ENCODE measurements at places on chromosomes 3 and 15.
A peak's percentile ranks its signal among the peaks of the same experiment; 100 is the strongest.

- peak; percentile 33 for DNase-seq
These were observed 374.2 kb downstream of the PLCL2 start for GRCh38 chr3:17258823-17259436.

GRCh38 chr15:70172566-70173225 is 75.0 kb upstream of the TLE3 start:
- DNase-seq = no peak

- DNase-seq = no peak
These were observed 810.9 kb downstream of the NR2F2 start for GRCh38 chr15:97141360-97141759.

GRCh38 chr3:42752961-42753360 is 20.1 kb downstream of the CCDC13 start:
- DNase-seq = no peak

- DNase-seq = peak; percentile 26
These were observed 52.1 kb downstream of the TASOR start for GRCh38 chr3:56630966-56631365.

DNA sequence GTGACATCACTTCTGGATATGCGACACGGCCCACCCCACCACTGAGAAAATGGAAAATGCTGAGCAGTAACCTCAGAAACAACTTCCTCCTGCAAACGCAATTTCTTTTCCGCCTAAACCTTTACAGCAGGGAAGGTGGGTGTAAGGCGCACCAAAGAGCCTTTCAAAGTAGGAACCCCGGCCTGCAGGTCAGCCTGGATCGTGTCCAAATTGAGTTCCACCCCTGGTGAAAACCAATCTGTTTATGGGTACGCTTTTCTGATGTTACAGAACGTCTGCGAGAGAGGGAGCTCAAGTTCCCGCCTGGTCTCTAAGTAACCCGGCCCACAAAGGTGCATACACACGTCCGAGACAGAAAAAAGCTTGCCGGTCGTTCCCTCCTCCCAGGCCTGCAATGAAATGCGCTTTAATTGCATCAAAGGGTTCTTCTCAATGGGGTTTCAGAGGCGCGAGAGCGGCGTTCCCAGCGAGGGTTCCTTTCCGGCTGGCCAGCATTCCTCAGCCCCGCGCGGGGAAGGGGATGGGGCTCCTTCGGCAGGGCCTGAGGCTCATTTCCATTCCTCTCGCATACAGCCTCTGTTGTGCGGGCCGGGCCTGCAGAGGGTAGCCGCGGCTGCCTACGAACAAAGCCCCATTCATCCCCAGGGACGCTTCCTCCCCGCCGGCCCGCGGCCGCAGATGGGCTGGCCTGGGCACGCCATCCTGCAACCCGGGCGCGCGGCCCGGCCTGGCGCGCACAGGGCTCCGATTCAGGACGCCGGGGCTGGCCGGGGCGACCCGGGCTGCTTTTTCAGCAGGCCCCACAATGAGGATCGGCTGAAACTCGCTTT is 138.1 kb downstream of the TMCO5A start:
- DNase-seq = peak; percentile 78

DNA sequence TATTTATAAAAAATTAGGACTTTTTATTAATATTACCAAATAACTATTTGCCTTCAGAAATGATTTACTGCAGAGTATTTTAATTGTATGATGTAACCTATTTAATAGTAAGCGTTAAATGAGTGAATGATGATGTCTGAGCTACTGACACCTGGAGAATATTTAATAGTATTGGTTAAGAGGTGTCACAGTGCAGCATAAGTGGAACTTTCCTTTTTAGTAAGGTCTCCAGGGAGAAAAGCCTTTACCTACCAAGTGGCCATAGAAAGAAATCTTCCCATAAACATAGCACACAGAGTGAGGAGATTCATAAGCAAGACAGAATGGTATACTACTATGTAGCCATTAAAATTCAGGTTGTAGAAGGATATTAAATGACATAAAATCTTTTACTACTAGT is 441.7 kb downstream of the TBL1XR1 start:
- DNase-seq = no peak

DNA sequence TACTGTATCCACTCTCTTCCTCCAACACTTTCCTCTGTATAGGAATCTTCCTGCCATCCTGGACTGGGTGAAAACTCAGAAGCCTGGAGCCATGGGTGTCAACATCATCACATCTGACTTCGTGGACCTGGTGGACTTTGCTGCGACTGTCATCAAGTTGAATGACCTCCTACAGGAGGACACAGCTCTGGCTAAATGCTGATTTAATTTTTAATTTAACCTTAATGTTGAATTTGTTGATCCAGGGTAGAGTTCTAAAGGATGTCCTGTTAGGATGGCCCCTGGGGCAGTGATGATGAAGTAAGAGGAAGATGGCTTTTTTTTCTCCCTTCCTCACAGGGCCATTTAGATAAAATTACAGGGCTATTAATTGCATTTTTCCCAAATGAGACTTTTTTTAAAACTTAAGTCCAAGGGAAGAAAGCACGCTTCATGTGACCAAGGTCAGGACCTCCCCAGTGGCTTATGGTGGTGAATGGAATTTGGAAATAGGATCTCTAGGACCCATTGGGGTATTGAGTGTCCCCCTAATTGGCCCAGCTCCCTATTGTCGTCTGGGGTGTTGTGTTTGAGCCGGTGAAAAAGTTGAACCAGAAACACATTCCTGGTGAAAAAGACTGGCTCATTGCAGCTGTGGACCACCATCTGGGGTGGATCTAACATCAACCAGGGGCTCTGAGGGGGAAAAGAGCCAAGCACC is 125.7 kb upstream of the ZBED2 start:
- DNase-seq = no peak

DNA sequence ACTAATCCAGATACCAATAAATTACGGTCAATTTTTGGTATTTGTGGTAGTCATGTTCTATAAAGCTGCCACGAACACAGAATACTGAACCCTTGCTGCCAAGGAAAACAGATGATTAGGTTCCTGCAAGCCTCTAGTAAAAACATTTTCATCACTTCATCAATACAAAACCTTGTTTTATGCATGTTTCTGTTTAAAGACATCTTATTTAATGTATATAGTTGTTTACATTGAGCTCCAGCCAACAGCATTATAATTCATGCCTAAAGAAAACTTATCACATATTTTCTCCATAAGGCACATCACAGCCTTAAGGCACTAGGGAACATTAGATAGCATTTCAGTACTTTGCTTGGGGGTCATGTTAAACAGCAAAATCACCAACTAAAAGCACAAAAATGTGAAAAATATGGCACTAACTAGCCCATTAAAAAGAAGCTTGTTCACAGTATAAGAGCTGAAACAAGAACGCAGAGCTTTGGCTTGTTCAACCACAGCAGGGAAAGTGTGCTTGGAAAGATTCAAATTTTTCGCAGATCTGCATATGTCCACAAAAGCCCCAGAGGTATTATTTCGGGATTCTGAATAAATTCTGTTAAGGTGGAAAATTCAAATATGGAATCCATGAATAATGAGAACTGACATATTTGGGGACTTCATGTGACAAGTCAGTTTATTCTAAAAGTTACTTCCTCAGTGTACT is 27.7 kb downstream of the POLQ start:
- DNase-seq = peak; percentile 5

DNA sequence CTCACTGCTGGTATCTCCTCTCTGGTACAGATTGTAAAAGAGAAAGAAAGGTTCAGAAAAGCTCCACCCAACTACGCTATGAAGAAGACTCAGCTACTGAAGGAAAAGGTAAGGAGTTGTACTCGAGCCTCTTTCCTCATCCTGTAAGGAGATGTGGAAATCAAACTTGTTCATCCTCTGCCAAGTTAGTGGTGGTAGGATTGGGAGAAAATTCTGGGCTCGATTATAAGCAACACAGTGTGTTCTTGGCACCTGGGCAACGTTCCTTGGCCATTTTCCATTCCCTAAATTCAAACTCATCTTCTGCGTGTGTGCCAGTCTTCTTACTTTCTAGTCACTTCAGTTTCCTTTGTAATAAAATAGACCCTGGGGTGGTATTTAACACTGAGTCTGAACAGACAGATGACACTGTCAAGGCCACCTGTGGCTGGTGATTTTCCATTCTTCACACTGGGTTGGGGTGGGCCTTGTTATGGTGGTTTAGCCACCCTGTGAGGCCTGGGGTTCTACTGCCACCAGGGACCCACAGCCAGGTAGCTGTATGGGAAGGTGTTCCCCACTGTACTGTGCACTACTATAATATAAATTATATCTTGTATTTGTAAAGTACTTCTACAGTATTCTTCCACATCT is 17.1 kb upstream of the ITPKA start:
- DNase-seq = no peak

DNA sequence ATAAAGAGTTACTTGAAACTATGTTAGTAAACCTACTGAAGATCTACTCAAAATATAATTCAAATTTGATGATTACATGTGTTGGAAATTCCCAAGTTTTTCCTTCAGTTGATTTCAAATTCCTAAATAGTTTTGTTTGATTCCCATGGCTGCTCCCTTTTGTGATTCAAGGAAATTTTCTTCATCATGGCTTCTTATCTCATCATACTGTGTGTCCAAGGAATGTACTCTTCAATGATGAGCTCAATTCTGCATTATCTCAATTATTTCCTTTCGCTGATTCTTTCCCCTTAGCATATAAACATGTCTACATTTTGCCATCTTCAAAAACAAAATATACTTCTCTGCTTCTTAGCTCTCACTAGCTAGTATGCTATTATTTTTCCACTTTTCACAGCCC is 460.4 kb upstream of the NAALADL2 start:
- no peak for DNase-seq

GRCh38 chr3:168248383-168249204 is 152.9 kb upstream of the GOLIM4 start:
- peak; percentile 15 for DNase-seq
